ENCODE measurements at places on chromosomes 1 and 21.

- DNase-seq: no peak
Observed at GRCh38 chr21:41227357-41228005, 59.5 kb downstream of the BACE2 start.

GRCh38 chr1:10851024-10852013, 54.9 kb upstream of the CASZ1 start:
- DNase-seq: no peak

GRCh38 chr1:214296860-214297745, 16.1 kb downstream of the SMYD2 start:
- DNase-seq: no peak

GRCh38 chr1:112992780-112993179, 36.8 kb upstream of the SLC16A1 start:
- DNase-seq: no peak

DNA sequence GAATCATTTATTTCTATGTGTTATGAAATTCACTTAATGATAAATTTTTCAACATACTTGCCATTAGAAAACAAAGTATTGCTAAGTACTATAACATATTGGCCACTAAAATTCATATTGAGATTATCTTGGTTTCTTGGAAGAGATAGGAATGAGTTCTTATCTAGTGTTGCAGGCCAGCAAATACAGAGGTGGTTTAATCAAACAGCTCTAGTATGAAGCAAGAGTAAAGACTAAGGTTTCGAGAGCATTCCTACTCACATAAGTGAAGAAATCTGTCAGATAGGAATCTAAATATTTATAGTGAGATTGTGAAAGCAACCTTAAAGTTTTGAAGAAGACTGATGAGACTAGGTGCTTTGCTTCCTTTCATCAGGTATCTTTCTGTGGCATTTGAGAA, 37.9 kb upstream of the FOXE3 start:
- no peak for DNase-seq

- DNase-seq: no peak
Observed at GRCh38 chr21:16117851-16118590, 388.2 kb downstream of the USP25 start.

GRCh38 chr1:240866724-240867123, 254.8 kb upstream of the GREM2 start:
- DNase-seq: no peak

GRCh38 chr1:21283524-21283923, 6.7 kb downstream of the ECE1 start:
- no peak for DNase-seq

DNA sequence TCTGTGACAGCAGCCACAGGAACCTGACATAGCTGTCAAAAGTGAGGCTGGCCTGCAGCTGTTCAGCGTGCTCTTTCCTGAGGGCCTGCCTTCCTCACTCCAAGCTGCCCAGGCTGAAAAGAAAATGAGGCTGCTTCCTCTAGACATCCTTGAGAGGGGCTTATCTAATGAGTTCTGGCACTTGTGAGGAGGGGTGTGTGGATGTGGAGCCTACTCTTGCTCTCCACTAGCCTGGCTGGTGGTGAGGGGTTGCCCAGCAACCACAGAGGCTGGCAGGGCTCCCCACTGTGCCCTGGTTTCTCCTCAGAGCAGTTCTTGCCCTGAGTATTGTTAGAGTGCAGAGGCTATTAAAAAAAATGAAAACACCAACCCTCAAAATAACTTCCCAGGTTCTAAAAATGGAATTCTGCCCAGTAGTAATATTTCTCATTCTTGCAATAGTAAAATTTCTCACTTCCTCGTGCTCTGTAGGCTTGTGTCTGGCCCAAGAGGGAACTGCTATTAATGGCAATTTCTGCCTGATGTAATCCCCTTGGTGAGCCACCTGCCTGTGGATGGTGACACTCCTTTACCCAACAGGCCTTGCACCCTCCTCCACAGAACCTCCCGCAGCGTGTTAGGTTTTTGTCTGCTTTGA, 52.6 kb upstream of the EPS8L3 start:
- no peak for DNase-seq

DNA sequence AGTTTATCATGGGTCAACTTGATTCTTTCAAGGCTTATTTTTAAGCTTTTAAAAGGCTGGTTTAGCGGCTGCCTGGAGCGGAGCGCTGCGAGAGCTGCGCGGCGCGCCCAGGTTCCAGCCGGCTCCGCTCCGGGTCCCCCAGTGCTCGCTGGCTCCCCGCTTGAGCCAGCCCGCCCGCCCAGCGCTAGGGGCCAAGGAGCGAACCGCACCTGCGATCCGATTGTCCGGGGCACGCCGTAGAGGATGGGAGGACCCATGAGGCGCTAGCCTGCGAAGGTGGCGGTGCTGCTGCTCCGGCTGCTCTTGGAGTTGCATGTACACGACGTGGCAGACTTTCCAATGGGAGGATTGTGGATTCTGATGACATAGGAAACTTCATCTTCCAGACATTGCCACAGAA, 9.9 kb upstream of the CFHR4 start:
- no peak for DNase-seq

DNA sequence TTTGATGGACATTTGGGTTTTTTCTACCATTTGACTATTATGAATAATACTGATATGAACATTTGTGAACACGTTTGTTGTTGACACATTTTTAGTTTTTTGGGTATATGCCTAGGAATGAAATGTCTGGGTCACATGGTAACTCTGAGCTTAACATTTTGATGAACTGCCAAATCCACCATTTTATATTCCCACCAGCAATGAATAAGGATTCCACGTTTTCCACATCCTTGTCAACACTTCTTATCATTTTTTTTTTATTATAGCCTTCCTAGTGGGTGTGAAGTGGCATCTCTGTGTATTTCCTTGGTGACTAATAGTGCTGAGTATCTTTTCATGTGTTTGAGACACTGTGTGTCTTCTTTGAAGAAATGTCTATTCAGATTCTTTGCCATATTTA, 67.6 kb downstream of the RASAL2 start:
- DNase-seq: no peak

DNA sequence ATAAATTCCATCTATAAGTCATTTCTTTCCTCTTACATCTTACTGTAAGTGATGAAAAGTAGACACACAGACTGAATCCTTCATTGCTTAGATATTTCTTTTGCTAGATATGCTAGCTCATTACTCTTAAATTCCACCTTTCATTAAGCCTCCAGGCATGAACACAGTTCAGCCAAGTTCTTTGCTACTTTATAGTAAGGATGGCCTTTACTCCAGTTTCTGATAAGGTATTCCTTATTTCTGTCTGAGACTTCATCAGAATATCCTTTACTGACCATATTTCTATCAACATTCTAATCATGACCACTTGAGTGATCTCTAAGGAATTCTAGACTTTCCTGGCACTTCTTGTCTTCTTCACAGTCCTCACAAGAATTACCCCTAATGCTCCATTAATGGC, 191.7 kb upstream of the KCTD3 start:
- DNase-seq: no peak

GRCh38 chr21:37071561-37072273, 1.2 kb downstream of the PIGP start:
- DNase-seq: no peak

DNA sequence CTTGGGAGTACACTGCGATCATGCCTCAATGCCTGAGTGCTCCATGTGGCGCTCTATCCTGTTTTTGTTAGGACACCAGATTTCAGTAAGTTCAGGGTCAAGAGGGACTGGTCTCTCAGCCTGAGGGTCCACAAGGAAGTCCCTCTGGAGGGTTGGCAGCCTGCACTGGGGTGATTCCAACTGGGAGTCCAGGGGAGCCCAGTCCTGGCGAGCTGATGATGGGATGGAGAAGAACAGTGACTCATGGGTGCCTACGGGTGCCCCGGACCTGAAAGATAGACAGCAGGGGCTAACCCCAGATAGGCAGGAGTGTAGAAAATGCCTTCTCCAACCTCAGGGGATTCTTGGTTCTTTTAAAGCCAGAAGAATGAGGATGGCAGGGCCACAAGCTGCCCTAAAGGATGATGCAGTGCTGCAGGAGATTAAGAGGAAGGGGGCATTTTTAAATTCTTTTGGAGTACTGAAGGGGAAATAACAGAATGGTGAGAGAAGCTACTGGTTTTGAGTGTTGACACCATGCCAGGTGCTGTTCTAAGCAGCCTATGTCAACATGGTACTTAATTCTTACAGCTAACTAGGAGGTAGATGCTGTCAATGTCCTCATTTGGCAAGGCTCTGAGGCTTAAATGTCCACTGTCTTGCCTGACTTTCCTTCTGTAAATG, 68.4 kb upstream of the TLR5 start:
- no peak for DNase-seq

DNA sequence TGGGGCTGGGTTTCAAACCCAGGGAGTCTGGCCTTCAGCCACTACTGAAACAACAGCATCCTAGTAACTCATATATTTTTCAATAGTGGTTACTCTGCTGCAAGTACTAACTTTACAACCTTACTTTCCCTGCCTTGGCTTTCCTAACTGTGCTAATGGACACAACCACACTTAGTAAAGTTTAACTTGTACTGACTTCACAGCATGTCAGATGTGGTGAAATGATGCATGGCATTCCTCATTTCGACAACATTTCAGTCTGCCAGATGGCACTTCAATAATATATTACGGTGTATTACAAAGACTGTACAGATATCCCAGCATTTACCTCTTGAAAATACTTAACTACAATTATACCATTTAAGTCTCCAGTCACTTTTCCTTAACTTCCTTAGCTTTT, 27.8 kb downstream of the LRRC7 start:
- no peak for DNase-seq

GRCh38 chr1:35178874-35179380, 14.0 kb downstream of the SFPQ start:
- DNase-seq: no peak

DNA sequence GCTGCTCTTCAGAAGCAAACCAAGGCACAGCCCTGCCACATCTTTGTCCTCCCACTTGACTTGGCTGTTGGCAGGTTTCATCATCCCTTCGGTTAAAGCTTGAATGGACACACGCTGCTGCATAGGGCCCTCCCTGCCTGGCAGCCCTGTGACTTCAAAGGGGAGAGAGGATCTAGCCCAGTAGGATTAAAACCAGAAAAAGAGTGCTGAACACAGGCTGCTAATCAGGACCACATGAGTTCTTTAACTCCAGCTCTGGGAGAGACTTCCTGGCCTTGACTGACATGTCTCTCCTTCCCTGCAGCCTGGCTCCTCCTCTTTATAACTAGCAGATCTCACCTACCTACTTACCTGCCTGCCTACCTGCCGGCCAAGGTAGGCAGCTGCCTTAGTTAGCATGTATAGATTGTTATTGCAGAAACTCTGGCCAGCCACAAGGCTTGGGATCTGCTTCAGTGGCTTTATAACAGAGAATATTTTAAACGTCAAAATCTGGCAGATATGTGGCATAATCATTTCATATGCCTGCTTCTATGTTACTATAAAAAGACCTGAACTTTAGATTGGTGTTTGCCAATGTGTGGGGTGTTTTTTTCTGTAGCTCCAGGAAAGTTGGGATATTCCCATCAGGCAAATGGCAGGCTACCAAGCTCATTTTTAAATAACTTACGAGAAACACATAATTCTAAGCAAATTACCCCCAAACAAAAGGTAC, 49.4 kb downstream of the ERG start:
- DNase-seq: no peak

DNA sequence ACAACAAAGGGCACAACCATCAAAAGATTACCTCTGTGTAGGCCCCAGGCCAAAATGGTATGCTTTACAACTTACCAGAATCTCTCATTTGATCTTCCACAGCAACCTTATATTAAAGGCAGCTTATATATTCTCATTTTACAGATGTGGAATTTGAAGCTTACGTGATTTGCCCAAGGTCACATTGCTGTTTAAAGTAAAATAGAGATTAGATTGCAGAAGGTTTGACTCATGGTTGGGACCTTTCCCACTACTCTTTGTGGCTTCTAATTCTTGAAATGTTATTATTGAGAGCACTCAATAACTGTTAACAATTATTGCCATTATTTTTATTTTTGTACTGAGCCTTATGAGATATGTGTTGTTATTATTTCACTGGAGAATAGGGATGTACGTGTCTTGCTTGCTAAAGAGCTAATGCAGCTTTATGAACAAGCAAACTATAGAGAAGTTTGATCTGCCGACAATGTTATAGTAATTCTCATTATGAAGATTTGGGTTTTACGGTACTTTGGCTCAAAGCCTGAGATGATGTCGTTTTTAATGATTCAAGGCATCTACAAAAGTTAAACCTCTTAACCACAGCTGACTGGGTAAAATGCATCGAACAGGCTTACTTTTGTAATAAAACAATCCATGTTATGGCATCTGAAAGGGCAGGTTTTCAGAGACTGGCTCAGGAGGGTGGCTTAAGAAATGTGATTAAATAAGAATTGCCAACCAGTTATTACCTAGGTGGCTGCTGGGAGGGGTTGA, 43.3 kb upstream of the TSNAX start:
- no peak for DNase-seq

- DNase-seq: no peak
Observed at GRCh38 chr1:113871597-113872113, at the start of gene PTPN22. Gene PTPN22, minus strand, starts transcription at chr1:113871712.

DNA sequence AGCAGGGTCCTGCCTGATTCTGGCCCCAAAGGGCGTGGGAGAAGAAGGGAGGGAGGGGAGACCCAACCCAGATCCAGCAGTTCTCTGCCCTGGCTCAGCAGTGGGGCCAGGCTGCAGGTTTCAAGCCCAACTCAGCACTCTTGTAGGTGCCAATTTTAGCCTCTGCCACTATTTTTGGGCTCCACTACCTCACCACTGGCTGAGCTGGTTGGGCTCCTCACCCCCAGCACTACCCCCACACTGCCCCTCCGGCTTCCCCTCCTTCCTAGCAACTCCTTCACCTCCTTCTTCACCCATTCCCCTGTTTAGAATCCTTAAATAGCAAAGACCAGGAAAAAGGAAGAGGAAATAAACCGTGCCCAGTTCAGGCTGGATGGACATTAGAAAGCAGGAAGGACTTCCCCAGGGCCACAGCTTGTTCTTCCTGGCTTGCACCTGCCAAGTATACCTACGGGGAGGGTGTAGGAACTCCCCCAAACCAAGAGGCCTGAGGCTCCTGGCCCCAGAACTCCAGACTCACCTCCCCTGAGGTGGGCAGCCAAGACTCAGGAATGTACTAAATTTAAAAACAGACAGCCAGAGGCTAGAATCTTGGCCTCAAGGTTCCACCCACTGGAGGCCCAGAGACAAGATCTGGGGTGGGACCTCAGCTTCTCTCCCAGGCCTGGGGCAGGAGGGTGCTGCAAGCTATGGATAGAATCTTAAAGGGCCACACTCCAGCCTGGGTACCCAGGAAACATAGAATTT, 1.4 kb upstream of the ARHGEF2 start:
- no peak for DNase-seq

DNA sequence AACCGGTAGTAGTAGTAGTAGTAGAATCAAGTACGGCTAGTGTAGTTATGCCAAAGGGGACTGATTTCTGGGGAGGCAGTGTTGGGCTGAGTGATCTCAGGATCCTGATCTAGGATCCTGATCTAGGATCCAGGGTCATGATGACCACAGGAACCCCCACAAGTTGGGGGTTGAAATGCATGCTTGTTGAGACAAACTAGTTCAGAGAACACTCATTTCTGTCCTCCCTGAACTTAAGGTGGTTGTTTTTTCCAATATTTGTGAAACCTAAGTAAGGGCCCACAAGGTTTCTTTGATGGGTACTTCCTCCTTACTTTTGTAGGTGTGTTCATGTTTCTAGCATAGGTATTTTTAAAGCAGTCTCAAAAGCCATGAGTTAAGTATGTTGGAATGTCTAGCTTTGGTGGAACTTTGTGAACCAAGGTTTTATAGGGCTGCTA, 33.9 kb upstream of the PDC start:
- no peak for DNase-seq

All from foreskin melanocyte (primary cell).